ENCODE measurements at places on chromosomes 7 and 10.

GRCh38 chr7:31419505-31420055 is 79.1 kb upstream of the NEUROD6 start:
- no peak for DNase-seq

DNA sequence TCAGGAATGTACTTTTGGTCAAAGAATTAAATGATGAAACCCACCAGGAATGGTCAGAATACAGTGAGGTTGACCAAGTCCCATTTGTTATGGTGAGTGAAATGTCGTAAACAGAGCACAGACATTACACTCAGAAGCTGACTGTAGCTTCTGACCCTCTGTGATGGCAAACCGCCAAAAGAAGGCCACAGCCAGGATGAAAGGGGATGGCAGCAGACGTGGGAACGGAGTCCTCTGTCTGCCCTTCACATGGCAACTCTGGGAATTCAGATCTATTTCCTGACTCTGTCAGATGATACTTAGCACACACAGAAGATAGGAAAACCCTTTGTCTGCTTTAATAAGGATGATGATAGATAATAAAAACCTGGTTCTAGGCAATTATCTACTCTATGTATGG is 757.1 kb downstream of the SORCS3 start:
- no peak for DNase-seq

GRCh38 chr7:27575613-27576012 is 87.1 kb downstream of the HIBADH start:
- DNase-seq, result peak; percentile 76

DNA sequence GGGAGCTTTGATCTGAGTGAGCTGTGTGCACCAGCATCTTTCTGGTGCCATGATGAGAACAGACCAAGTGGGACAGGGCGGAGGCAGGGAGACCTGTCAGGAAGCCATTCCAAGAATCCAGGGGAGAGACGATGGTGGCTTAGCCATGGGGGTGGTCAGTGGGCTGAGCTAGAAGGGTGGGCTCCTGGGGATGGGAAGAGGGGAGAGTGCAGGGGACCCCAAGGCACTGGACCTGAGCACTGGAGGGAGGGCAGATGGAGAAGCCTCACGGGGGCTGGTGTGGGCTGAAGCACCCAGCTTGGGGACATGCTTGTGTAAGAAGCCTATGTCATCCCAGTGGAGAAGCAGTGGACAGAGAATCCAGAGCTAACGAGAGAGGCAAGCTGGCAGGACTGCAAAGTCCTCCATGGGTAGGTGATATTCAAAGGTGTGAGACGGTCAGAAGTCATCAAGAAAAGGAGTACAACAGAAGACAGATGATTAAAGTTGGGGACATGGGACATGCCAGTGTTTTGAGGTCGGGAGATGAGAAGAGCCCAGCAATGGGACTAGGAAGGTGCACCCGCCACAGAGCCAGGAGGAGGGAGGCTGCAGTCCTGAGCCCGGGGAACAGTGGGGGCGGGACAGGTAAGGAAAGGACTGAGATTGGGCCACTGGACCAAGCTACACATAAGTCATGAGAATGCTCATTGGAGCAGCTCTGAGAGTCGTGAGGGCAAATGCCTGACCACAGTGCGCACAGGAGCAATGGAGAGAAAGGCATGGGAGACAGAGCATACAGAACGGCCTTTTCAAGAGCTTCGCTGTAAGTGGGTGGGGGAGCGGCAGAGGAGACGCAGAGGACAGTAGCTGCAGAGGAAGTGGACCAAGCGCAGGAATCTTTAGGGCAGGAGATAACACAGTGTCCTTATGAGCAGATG is 72.0 kb downstream of the GRID1 start:
- DNase-seq, result no peak

GRCh38 chr7:81811956-81812865 is 42.4 kb upstream of the HGF start:
- DNase-seq, result no peak

DNA sequence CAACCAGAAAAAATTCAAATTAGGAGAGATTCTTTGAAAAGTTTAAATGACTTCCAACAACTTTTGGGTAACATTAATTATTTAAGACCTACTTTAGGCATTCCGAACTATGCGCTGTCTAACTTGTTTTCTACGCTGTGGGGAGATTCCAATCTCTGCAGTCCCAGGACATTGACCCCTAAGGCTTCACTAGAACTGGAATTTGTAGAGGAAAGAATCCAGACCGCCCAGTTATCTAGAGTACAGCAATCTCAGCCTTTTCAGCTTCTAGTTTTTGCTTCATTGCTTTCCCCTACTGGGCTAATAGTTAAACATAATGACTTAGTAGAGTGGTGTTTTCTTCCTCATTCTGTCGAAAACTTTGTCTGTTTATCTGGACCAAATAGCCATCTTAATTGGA is 14.9 kb upstream of the DDC start:
- no peak for DNase-seq

DNA sequence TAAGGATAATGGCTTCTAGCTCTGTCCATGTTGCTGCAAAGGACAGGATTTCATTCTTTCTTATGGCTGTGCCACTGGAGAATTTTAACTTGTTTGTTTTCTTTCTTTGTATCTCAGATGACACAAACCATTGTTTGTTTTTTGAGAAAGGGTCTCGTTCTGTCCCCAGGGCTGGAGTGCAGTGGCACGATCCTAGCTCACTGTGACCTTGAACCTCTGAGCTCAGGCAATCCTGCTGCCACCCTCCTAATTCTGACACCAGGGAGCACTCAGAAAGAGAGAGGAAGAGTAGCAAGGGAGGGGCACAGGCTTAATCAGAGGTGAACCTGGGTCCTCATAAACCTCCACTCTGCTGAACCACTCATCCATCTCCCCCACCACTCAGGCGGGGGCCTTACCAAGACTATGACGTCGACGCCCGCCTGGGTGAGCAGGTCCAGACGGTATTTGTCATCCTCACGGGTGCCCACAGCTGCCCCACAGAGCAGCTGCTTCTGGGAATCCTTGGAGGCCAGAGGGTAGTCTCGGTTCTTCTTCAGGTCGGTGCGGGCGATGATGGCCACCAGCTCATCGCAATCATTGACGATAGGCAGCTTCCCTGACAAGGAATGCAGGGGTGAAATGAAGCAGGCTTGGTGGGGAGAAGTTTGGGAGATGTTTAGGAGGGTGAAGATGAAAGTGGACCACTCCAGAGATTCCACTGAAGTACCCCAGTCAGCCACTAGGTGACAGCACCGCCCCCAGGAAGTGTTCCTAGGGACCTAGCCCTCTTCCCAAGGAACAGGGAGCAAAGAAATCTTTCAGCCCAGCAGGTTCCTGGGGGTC is 11.6 kb downstream of the IMPDH1 start:
- DNase-seq, result peak; percentile 42

DNA sequence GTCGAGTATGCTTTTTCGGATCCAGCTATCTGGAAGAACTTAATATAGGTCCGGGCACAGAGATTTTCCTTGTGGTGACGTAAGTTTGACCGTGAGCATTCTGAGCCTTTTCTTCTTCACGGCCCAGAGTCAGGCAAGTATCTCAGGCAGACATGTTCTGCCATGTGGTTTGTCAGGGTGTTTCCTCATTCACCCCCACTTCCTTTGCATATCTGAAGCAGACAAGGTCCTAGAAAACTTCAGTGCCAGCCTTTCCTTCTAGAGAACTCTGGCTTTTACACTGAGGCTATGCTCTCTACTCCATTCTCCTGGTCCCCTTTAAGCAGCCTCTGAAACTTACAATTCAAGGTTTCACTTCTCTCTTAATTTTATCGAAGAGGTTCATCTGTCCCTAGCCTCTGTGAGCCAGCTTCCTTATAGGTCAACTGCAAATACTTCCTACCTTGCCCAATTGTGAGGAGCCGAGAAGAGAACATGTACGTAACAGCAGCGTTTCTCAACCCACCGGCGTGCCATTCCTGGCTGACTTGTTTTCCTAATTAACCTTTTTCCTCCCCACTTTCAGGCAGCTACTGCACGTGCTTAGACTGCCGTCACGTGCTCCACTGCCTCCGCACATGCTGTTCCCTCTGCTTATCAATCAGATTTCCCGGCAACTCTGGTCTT is 47.3 kb downstream of the CDCA7L start:
- no peak for DNase-seq

DNA sequence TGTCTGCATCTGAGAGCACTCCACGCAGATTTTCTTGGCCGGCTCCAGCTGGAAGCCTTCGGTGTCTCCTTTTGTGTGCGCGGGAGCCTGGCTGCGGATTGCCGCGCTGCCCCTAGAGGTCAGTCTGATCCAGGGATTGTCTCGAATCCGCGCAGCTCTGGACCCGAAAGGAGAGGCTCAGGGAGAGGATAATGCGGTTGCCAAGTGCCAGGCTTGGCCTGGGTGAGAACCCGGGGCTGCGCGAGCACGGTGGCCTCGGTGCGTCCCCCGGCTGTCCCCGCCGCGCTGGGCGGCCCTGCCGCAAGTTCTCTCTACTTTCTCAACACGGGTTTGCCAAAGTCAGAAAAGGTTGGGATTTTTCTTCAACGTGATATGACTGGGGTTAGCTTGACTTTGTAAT is 140.9 kb downstream of the ADCYAP1R1 start:
- DNase-seq, result peak; percentile 36

DNA sequence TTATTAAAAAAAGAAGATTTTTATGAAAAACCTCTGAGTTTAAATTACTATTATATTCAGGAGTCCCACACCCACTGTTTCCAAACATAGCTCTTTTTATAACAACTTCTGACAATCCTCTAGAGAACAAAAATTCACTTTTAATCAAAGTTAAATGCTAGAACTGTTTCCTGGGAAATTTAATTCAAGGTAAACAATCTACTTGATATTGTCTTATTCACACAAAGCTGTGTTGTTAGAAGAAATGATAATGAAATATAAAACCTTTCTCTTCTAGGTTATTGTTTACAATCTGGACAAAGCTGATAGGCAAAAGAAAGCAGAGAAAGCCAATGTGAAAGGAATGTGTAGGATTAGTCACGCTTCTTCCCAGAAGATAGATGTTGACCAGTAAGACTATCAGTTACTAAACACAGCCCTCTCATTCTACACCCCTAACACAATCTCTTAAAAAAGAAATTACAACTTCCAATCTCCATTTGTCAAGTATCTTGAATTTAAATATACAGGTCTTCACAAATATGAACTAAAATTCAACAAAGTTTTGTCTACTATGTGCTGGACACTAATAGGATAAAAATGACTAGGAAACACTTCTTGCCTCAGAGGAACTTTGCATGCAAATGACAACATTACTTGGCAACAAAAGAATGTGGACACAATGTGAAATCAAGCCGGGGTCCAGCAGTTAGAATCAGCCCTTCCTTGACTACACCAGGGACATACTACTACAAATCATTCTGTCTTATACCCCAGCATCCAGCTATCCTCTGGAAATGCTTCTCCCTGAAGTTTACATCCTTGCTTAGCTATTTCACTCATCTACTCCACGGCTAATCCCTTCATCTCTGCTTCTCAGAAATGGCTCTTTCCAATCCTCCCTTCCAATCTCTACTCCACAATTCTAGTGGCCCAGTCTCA is 123.7 kb downstream of the IMMP2L start:
- peak; percentile 88 for DNase-seq

DNA sequence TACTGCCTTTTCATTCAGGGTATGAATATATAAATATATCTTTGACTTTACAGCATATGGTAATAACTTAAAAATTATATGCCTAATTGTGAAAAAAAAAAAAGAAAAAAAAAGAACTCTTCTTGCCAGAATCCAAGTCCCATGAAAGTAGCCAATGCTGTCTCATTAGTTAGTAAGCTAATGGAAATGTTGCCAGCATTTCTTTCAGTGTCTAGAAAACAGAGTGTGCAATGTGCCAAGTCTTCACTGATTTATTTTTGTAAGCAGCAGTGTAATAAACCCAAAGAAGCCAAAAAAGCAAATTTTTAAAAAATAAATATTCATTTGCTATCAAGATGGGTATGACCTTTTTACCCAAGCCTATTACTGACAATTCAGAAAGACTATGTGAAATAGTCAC is 31.1 kb upstream of the LRRN3 start:
- DNase-seq, result no peak

GRCh38 chr10:32377458-32378259 is 30.7 kb upstream of the EPC1 start:
- DNase-seq, result peak; percentile 79

DNA sequence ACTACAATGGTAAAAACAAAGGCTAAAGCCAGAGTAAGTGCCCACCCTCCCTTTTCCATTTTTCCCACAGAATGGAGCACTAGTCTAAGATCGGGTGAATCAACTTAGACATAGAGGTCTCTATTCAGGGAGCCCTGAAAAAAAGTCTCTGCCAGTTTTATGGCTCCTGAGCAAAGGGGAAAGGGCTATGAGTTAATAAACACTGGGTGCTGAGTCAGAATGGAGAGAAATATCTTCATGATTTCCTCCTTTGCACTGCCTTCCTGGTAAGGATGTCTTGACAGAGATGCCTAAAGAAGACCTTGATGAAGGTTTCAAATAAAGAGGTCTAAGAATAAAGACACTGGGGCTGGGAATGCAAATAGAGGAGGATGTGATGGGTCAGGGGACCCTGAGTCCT is 607.4 kb upstream of the MBL2 start:
- no peak for DNase-seq

DNA sequence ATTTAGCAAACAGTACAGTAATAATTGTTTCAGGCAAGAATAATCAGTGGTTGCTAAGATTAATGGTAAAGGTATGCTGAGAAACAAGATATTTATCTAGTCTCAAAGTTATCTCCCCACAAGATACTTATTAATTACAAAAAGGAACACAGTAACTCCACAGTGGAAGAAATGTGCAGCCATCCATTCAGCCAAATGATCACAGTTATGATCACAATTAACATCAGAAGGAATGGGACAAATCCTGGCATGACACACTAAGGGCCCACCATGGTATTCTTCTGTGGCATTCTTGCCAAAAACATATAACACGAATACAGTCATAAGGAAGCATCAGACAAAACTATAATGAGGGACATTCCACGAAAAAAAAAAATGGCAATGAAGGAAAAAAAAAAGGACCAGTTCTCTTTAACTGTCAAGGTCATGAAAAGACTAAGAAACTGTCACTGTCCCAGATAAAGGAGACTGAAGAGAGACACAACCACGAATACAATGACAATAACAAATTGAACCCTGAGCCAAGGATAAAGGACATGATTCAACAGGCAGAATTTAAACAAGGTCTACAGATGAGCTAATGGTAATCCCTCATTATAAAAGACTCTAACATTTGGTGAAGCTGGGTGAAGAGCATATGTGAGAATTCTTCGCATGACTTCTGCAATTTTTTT is 20.9 kb downstream of the NUDCD3 start:
- DNase-seq, result no peak

DNA sequence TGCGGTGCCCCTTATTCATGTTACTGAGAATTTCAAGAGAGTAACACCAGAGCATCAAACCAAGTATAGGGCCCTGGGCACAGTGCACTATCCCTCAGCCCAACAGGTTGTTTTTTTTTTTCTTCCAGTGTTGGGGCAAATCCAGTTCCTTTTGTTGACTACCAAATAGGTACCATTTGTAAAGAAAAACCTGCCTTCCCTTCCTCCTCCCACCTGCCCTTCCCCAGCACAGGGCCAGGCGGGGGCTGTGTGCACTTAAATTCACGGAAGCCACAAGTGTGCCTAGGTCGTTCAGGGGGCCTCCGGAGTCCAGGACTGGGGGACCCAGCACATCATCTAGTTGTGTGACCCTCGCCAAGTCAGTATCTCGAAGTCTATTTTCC is 595 bp upstream of the SFXN4 start:
- DNase-seq, result no peak

GRCh38 chr10:73413108-73413527 is 740 bp downstream of the ANXA7 start:
- DNase-seq, result no peak

- DNase-seq, result peak; percentile 88
Observed at GRCh38 chr7:79452032-79452494, 1.4 kb downstream of the MAGI2 start.

- peak; percentile 39 for DNase-seq
Observed at GRCh38 chr7:137985253-137985896, 16.5 kb downstream of the CREB3L2 start.

Data from endothelial cell of umbilical vein (primary cell).